Esophagus mucosa (tissue), 1 donor: ENCODE measurements at places on chromosomes 11 and 22.

GRCh38 chr22:21030621-21031544, 1.5 kb downstream of the SLC7A4 start:
- ATAC-seq, result no peak

GRCh38 chr11:926341-926916, 759 bp downstream of the AP2A2 start:
- ATAC-seq, result peak; percentile 12

- no peak for ATAC-seq
Observed at GRCh38 chr22:28141614-28142013, 222.6 kb upstream of the PITPNB start.

- ATAC-seq, result no peak
Observed at GRCh38 chr11:2666401-2666741, 33.4 kb downstream of the KCNQ1OT1 start.

DNA sequence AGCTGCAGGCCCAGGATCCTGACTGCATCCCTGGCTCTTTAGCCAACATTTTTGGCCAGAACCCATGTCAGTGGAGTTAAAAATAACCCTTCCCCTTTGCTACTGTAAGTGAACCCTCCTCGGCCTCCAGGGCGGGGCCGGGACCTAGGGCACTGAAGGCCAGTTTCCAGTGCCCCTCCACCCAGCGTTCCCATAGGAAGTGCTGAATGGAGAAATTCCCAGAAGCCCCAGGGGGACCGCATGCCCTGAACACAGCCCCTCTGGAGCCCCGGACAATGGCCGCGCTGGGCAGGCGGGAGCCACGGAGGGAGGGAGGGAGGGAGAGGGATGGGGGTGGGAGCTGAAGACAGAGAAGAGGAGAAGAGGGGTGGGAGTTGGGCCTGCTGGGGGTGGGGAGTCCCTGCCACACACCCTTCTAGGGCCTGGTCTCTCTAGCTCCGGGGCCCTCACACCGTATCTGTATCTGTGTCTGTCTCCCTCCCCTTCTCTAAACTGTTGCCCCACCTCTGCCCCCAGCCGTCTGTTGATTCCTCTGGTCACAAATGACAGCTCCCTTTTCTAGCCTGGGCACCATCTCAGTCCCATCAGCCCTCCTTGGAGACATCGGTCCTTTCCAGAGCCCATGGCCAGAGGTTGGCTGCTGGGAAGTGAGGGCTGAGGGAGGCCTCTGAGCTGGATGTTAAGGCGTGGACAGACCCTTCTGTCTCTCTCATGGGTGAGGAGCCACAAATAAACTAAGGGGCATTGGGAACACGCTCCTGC, 10.9 kb downstream of the PDGFB start:
- no peak for ATAC-seq

DNA sequence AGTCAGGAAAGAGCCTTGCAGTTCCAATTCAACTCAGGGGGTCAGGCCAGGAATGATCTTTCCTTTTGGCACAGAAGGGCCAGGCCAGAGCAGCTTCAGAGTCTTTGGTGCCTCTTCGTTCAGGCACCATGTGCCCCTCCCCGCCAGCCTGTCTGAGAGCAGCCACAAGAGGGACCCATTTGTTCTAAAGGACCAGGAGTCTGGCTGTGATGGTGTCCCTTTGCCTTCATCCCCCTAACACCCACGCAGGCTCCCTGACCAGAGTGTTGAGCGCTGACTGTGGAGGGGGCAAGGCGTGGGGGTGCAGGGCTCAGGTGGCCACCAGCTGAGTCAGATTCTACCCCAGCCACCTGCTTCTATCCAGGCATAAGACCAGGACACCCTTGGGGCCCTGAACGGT, 156.4 kb downstream of the TTC17 start:
- ATAC-seq, result no peak

- ATAC-seq, result peak; percentile 37
Observed at GRCh38 chr11:11155962-11156815, 196.9 kb downstream of the CSNK2A3 start.

- ATAC-seq, result peak; percentile 23
Observed at GRCh38 chr11:30128269-30128932, 102.4 kb upstream of the FSHB start.

DNA sequence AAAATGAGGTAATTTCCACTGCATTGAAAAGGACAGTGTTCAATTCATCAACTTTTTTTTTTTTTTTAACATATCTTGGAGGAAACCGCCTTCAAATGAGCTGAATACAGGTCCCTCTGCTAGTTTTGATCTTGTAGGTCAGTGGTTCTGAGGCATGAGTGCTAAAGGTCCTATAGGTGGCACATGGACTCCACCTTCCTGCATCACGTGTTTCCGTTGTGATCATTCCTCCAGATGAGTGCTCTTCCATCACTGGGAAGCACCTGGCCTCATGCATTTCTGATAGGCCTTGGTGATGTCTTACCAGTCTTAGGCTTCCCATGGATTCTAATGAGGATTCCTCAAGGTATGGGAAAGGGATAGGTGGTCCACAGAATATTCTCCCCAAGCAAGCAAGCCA, 37.8 kb downstream of the FDX1 start:
- no peak for ATAC-seq

DNA sequence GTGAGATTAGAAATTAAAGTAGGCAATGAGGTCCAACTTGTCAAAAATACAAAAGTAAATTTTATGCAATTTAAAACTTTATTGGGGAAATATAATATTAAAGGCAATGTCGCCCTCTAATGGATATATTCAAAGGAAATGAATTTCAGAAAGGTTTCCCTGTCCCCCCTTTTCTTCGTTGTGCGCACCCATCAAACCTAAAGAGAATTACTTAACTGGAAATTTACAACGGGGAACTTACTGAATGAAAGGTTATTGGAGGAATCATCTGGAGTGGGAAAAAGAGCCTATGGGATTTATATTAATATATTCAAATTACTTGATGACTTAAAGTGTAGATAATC, 1.7 kb upstream of the ABTB2 start:
- ATAC-seq, result no peak

DNA sequence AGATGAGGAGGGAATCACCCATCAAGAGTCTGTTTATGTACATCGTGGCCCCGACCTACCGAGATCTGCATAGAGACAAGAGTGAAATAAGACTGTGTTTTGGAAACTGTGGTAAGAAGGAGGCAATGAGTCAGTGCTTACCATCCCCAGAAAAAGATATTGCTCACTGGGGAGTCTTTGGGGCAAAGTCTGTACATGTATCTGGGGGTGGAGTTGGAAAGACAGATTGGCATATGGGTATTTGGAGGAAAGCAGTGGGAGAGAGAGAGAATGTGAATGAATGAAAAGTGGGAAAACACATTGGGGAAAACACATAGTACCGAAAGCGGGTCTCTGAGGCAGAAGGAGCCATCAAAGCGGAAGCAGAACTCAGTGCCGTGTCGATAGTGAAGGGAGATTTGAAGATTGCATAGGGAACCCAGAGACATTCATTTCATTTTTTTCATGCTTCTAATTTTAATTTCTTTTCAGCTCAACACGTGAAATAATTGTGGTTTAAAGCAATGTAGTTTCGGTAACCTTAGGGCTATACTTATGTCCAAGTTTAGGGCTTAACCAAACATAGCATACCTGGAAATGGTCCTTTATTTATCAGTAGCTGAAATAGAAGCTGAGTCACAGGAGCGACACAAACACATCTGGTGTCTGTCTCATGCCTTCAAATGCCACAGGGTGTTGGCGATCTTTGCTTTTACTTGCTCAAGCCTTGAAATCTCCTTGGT, 98.6 kb upstream of the CD44 start:
- peak; percentile 84 for ATAC-seq

DNA sequence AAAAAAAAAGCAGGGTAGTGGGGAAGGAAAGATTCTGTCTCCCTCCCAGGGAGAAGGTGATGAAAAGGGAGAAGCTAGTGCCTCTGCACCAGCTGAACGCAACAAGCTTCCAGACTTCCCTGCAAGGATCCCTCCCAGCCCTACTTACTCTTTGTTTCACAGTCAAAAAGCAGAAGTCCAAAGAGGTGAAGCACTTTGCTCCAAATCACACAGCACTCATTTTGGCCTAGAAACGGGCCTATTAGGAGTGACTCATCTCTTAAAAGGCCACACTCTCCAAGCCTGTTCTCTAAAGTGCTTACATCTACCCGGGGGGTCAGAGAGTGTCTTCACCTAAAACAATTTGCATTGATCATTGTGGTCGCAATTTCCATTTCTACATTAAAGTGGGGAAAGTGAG, 17.7 kb upstream of the GRK3 start:
- ATAC-seq, result no peak

DNA sequence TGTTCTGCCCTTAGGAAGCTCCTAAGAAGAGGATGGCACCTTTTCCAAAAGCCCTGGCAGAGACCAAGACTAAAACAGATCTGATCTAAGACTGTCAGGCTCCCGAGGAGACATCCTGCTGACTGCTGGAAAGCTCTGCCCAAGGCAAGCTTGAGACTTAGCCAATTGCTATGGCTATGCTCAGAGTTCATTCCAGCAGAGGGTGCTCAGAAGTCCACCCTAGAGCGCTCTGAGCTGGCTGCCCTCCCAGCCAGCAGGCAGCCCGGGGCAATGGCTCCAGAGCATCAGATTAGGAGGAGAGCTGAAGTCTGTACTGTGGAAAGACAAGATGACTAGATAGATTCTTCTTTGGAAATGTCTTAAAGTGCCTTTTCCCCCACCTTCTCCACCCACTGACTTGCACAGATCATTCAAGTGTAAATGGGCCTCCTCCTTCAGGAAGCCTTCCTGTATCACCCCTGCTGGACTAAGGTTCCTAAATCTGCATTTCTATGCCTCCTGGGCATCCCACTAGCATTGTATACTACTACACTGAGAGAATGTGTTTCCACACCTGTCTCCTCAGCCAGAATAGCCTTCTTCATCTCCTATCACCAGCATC, 23.4 kb downstream of the LRRC55 start:
- peak; percentile 35 for ATAC-seq

GRCh38 chr22:17954200-17954859, 70.0 kb downstream of the MICAL3 start:
- ATAC-seq, result no peak

- no peak for ATAC-seq
Observed at GRCh38 chr11:46445192-46445919, 53.8 kb upstream of the CHRM4 start.
